ENCODE measurements at places on chromosomes 5 and 9. TPM values are rescaled to one million over a fixed set of nuclear protein-coding genes. Genes with fewer than 3 reads are reported as not detected.

DNA sequence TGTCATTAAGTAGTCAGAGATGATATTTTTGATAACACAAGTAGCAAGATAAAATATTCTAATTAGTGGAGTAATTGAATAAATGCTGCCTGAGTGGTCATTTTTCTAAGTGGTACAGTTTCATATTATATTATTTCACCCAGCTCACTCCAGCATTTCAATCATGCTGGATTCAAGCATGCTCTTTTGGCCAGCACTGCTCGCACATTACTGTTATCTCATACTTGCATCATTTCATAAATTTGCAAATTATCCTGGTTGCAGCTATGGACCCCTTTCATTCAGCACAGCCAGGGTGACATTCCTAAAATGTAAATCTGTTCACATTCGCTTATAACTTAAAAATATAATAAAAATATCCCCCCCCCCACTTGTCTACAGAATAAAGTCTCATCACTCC is 520.8 kb upstream of the CYLC2 start:
- no peak for DNase-seq

GRCh38 chr5:72618708-72619107 is 111.5 kb upstream of the ZNF366 start:
- DNase-seq = no peak

CAVIN4 gene
- polyA plus RNA-seq = 2.5 TPM

GRM6 gene
- polyA plus RNA-seq = 0.74 TPM

DNA sequence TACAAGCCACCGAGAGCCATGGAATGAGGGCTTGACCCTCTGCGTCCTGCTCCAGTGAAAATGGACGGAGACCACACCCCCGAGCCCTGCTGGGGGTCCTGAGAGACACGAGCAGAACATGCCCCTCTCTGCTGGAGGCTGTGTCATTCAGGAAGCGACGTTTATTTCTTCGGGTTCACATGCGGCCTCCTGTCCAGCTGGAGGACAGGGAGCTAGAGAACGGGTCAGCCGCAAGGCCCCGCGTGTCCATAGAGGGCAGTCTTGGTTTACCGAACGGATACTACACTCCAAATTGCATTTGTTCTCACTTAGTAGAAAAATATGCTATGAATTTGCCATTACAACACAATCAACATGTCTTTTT is 36.1 kb downstream of the MRPL36 start:
- DNase-seq = peak; percentile 46

DNA sequence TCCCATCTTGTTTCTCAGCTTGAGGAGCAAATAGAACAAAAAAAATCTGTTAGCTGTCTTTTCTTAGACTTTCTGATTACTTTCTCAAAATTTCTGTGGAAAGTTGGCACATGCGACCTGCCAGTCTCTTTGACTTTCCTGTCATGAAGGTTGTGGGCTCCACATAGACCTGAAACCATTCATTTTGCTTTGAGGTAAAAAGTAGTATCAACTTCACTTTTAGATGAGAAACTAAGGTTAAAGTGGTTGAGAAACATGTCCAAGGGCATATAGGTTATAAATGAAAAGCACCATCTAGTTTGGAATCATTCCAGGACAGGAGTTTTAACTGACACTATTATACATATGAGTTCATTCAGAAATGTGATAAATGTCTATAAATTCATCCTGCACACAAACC is 42.7 kb downstream of the ST8SIA4 start:
- no peak for DNase-seq

- DNase-seq = no peak
Measured at GRCh38 chr5:56557198-56557597, 258.2 kb upstream of the MAP3K1 start.

CDC20B gene
- polyA plus RNA-seq = 0.72 TPM

GRCh38 chr5:135324897-135325650 is 74.0 kb downstream of the MACROH2A1 start:
- no peak for DNase-seq

DNA sequence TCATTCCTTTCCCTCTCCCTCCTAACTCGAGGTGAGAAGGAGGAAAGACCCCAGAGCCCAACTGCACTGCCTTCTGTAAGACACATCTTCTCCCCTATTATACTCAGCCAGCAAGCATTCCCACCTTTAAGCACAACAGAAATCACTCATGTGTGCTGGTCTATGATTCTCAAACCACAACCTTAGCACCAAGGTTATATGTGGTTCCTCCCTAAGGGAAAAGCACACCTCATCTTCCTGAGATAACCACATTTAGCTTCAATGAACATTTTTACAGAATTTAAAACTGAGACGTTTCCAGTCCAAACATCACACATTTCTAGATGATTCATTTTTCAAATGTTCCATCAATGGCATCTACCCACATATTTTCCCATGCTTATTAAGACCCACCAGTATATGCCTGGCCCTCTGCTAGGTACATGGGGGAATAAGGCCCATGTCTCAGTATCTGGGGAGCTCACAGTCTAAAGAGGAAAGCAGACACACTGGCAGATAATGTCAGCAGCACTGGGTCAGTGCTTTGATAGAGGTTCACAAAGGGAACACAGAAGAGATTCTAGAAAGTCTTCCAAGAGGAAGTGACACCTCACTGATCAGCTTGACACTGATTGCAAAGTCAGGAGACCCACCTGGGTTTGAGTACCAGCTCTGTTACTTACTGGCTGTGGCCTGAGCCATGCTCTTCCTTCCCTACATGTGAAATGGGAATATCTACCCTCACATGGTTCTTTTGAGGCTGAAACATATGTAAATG is 245.4 kb downstream of the DENND1A start:
- DNase-seq = no peak

GRCh38 chr5:78367318-78367991 is 7.0 kb downstream of the SCAMP1 start:
- DNase-seq = no peak

DNA sequence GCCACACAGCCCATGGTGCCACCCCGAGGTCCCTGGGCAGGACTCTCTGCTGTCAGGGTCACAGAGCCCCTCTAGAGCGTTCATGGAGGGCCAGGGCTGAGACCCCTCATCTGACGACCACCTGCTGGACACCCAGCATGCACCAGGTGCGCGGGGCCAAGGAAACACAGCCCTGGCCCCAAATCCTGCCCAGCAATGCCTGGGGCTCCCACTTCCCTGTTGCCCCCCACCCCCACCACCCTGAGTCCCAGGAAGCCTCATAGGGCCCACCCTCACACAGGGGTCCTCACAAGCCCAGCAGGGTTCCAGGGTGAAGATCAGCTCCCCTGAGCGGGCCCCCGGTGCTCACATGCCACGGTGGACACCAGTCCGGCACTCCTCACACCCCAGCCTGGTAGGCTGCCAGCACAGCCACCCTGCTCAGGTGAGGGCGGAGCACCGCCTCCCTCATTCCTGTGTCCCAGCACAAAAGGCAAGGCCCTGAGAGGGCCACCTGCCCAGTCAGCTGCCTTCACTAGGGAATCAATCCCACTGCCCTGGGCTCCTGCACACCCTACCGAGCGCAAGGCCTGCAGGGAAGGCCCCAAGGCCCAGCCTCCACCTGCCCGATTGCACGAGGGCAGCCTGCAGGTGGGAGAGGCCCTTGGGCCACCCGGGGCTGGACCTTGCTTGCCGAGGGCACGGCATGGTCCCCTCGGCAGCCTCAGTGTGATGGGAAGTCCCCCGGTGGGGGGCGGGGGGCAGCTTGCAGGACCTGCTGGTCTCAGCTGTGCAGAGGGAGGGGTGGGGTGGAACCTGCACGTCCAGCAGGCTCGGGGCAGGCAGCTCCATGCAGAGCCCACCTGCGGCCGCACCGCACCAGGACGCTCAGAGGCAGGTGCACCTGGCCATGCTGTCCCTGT is 56.4 kb upstream of the UBAC1 start:
- no peak for DNase-seq

NEUROG1 gene
- not detected for polyA plus RNA-seq

MORN5 gene
- 2.4 TPM for polyA plus RNA-seq

- no peak for DNase-seq
Measured at GRCh38 chr5:123881759-123882244, 369.8 kb downstream of the CSNK1G3 start.

GRCh38 chr9:69153707-69154521 is 20.2 kb upstream of the TJP2 start:
- no peak for DNase-seq

DNA sequence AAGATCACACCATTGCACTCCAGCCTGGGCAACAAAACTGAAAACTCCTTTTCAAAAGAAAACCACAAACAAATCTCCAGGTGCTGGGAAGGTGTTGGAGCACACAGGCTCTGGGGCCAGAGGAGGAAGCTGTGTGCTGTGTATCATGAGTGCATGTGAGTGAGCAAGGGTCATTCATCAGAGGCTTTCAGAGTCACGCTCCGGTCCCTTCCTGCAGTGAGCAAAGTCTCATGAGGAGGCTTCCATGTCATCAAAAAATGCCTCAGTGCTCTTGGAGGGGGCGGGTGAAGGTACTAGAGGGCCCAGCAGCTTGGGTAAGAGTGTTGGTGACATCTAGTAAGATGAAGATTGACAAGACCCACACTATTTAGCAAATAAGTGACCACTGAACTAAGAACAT is 48.3 kb upstream of the TESK1 start:
- no peak for DNase-seq

DNA sequence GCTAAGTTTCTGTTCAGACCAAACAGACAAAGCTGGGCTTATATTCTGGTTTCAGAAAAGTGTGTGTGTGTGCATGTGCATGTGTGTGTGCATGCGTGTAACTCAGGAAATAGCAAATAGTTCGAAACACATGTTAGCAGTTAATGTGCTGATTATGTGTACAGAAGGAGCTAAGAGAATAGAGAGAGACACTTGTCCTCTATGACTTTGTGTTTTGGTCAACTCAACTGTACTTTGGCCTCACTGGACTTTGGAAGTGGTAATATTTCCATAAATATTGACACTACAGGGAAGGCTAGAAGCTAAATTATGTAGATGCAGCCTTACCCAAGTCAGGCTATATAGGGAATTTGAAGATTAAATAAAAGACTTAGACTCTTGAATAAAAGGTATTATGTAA is 155.5 kb downstream of the RAB3C start:
- DNase-seq = no peak

MOB3B gene
- 27.5 TPM for polyA plus RNA-seq

GRCh38 chr9:5718296-5719032 is 89.6 kb downstream of the RIC1 start:
- DNase-seq = no peak

FOXB2 gene
- not detected for polyA plus RNA-seq

CTNND2 gene
- 2.8 TPM for polyA plus RNA-seq

CRAT gene
- polyA plus RNA-seq = 38.6 TPM

CDKN2B-AS1 gene
- polyA plus RNA-seq = 0.11 TPM

SCGB3A2 gene
- polyA plus RNA-seq = 2.2 TPM

- no peak for DNase-seq
Measured at GRCh38 chr5:172276214-172276613, 7.3 kb downstream of the UBTD2 start.

PCAT7 gene
- polyA plus RNA-seq = 0.41 TPM

DNA sequence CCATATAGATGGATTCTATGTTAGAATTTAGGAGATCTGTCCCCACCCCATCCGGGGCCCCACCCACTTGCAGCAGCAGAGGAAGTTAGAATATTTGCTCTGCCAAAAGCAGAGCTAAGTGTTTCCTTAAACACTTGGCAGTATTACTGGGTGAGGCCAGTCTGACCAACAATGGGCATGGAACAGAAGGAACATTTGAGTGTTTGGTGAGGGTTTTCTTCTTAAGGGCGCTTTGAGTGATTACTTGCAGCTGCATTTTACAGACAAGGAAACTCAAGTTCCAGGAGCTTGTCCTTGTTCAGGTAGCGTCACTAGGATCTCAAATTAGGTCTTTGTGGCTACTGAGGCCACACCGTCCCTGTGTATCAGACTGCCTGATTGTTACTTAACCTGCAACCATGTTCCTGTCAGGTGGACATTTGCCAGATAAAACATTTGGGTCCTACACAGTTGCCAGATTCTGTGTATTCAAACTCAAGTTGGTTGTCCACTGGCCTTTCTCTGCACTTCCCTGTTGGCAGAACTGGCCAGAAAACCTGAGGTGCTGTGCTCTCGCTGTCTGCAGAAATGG is 59.3 kb downstream of the SLC46A2 start:
- no peak for DNase-seq

DNA sequence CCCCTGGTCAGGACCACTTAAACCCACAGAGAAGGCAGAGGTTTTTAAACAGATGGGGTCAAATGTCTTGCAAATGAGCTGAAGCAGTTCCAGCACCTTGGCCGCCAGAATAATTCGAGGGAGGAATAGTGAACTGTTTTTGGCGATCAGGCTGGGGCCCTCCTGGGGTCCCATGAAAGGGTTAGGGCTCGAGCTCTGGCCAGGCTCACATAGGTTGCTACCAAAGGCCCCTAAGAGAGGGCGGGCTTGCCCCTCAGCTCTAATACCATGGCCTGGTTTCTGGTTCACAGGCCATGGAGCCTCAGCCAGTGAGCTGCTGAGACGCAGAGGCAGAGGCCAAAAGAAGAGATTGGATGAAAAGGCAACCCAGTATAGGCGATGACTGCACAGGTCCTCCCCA is 74.8 kb upstream of the UBTD2 start:
- no peak for DNase-seq

BTNL9 gene
- polyA plus RNA-seq = 7.0 TPM

GRCh38 chr5:7876867-7877266 is 7.9 kb downstream of the MTRR start:
- no peak for DNase-seq

- no peak for DNase-seq
Measured at GRCh38 chr9:71643330-71643729, 125.0 kb downstream of the CEMIP2 start.

DNA sequence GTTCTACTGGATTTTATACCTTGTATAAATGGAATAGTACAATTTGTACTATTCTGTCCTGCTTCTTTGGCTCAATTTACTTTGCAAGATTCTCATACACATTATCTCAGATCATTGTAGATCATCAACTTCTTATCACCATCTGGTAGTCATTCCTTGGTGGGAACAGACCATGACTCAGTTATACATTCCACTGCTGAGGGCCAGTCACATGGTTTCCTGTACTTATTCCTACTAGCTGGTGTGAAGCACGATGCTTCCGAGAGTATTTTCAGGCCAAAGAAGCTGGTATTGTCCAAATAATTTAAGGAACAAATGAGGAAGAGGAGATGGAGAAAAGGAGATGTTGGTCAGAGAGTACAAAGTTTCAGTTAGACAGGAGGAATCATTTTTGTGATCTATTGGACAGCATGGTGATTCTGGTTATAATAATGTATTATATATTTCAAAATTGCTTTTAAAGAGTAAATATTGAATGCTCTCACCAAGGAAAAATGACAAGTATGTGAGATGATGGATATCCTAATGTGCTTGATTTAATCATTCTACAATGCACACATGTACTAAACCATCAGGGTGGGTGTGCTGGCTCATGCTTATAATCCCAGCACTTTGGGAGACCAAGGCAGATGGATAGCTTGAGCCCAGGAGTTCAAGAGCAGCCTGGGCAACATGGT is 124.1 kb downstream of the SYK start:
- DNase-seq = no peak

- no peak for DNase-seq
Measured at GRCh38 chr9:131888923-131889322, 149.0 kb upstream of the RAPGEF1 start.

LRRC14B gene
- 0.16 TPM for polyA plus RNA-seq

DNA sequence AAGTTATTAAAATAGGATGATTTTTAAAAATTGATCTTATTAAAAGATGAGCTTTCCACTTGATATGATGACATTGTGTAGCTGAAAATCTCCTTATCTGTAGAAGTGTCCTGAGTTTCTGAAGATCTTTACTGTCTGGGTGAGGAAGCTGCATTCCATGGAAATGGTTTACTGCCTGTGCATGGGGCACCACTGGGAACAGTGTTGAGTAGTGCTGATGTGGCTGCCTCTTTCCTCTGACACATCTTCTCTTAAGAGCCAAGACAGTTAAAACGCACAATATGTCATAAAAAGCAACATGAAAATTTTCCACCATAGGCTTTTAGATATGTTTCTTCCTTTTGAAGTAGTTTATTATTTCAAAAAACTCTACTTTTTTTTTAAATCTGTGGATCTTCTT is 24.6 kb downstream of the SECISBP2 start:
- no peak for DNase-seq
